GM12864 (cell line): ENCODE measurements at places on chromosomes 2 and 18.

- DNase-seq: no peak
Measured at GRCh38 chr2:190791976-190792575, 88.5 kb upstream of the GLS start.

DNA sequence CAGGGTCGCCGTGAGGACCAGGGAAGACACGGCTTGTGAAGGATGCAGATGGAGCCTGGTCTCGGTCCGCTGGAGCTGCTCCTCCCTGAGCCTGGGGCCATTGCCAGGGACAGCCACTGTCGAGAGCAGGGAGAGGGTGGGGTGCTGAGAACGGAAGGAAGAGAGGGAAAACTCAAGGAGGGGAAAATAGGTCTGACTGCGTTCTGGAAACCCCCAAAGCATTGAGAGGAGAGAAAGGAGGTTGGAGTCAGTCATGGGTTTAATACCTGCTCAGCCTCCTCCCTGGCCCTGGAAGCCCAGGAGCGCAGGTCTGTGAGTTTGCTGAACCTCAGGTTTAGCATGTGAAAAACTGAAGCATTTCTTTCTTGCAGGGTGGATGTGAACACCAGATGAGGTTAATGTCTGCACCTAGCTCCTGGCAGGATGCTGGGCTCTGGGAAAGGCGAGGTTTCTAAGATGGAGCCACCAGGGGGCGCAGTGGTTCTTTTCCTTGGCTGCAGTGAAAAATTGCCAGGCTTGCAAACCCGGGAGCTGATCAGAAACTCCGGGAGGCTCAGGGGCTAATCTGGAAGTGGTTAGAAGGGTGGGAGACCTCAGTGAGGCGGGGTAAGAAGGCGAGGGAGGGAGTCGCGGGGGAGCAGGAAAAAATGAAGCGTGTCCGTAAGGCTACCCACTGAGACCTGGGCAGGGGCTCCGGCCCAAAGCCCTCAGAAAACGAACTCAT lies 33.6 kb upstream of the RNF149 start:
- DNase-seq: no peak

GRCh38 chr18:9506046-9506792 lies 30.9 kb downstream of the RALBP1 start:
- no peak for DNase-seq

GRCh38 chr2:71696381-71696780 lies 243.0 kb downstream of the DYSF start:
- DNase-seq: no peak

DNA sequence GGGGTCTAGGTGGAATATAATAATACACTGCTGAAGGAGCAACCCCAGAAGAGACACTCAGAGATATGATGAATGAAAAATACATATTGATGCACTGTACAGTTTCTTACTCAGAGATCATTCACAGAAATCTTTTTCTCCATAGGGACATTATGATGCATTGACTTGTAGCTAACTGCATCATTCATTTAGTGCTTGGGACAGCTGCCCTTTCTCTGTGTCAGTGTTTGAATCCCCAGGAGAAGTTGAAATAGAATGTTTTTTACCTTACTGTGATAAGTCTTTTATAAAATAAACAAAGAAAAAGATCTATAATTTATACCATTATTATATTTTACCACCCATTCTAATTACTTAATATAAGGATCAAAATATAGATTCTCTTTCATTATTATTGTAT lies 91.7 kb upstream of the DSEL start:
- DNase-seq: no peak

DNA sequence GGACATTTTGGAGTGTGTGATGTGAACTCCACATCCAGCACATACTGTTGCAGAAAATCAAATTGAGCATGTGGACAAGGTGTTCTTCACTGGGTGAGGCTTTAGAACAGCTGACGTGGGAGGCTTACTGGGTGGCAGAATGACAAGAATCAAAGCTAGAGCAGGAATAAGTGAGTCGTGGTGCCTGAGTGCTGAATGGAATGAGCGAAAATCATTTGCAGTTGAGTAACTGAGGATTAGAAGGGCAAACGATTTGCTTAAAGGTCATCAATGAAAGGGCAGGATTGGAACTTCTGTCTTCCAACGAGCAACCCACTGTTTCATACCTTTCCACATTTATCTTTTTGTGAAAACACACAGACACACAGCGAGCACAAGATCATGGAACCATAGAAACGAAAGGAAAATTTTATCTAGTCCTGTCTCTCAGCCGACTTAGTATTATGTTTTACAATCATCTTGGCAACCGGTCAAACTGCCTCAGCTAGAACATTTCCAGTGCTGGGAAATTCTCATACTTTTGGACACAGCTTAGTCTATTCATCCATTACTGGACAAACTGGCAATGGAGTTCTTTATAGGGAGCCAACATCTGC lies 7.2 kb upstream of the DAW1 start:
- no peak for DNase-seq

GRCh38 chr18:76505614-76506013 lies 10.6 kb upstream of the ZNF516 start:
- no peak for DNase-seq

DNA sequence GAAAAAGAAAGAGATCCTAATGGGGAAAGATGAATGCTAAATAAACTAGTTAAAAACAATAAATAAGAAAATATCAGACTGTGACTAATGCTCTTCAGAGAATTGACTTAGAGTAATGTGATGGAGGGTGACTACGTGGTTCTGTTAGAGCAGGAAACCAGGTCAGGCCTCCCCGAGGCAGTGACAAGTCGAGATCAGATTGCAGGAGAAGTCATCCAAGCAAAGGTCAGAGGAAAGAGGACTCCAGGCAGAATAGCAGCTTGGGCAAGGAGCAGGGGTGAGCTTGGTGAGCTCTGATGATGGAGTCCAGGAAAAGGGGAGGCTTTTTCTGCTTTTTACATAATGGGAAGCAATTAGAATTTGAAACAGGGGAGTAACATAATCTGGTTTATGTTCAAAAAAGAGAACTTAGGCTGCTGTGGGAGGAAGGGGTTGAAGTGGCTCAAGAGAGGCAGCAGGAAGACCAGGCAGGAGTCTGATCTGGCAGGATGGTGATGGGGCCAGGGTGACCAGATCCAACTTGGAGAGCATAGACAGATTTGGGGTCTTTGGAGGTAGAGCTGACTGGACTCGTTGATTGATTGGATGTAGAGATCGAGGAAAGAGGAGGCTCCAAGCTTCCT lies 27.3 kb upstream of the ITGB6 start:
- DNase-seq: no peak

DNA sequence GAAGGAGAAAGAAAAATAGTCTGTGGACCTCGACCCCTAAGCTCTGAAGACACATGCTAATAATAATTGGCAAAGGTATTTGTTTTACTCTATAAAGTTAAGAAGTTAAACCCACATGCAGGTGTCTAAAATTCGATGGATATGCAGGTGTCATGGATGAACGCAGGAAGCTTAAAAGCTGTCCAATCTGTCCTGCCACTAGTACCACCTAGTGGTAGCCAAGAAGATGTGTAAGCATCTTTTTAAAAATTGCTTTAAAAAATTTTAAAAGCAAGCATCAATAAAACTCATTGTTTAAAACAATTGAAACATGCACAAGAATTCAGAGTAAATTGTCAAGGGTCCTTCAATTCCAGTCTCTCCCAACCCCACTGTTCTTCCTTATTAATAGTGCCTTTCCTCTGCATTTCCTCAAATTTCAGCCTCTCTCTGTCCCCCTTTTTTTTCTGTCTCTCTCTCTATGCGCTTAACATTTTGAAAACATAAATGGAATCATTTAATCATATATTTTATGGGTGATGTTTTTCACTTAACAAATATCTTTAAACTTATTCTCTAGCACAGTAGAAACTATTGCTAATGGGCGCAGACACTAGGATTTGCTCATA lies 30.6 kb upstream of the PPP3R1 start:
- peak; percentile 36 for DNase-seq

DNA sequence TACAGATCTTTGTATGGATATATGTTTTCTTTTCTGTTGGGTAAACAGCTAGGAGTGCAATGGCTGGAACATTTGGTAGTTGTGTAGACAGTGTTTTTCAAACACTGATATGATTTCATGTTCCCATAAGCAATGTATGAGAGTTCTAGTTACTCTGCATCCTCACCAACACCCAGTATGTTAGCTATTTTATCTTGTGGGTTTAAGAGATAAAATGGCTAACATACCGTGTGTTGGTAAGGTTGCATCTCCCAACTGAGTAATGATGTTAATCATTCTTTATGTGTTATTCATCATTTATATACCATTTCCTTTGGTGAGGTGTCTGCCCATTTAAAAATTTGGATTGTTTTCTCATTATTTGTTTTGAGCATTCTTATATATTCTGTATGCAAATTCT lies 65.7 kb downstream of the LYPD6B start:
- DNase-seq: no peak

DNA sequence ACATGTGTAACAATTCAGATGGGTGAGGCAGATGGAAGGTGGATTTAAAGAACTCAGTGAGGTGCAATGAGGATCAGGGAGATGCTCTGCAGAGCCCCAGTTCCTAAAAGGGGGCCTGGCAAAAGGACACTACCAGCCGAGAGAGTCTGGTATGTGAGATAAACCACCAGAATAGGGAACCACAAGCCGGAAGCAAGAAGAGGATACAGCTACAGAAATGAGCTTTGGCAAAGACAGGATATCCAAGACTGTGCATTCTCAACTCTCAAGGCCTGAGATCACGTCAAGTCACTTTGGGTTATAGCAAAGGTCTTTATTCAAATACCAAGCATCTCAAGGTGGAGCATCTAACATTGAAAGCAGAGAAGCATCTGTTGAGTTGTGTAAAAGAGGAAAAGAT lies 293.5 kb downstream of the ARHGAP15 start:
- DNase-seq: no peak

- DNase-seq: no peak
Measured at GRCh38 chr2:20467789-20468548, 21.1 kb downstream of the RHOB start.

- no peak for DNase-seq
Measured at GRCh38 chr2:65017335-65017734, 28.1 kb downstream of the SLC1A4 start.

DNA sequence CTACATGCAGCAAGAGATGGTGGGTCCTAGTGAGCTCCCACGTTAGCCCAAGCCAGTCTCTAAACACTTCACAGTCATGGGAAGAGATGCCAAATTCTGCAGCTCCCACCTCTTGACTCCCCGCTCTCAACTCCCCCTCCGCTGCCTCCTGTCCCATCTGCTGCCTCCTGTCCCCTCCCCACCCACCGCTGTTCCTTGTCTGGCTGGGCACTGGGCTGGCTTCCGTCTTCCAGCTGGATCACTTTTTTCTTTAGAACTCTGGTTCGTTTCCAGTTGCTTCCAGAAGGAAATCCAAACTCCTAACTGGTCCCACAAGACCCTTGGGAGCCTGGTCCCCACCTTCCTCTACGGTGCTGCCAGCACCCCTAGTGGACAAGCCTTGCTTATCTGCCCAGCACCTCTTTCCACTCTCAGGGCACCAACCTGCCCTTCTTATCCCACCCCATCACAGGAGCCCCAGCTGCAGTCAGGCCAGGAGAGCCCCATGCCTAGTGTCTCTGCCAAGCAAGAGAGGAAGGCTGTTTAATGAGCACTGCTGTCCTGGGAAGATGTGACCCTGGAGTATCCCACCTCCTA lies 12.1 kb upstream of the TWIST2 start:
- DNase-seq: no peak

GRCh38 chr2:67899187-67899586 lies 163.6 kb downstream of the C1D start:
- DNase-seq: no peak
